HFFc6 (cell line): ENCODE measurements at places on chromosomes 1 and 21. TPM values are rescaled to one million over a fixed set of nuclear protein-coding genes. Genes with fewer than 3 reads are reported as not detected.

The LAD1 gene
- not detected in 3 replicates for total RNA-seq

The OR2T35 gene
- total RNA-seq, result not detected in 3 replicates

The FAM43B gene
- total RNA-seq, result not detected in 2 replicates

The FCRL5 gene
- not detected in 3 replicates for total RNA-seq

The FBLIM1 gene
- 107 to 127 TPM (median 122 TPM) in 3 replicates for total RNA-seq

The GJC2 gene
- total RNA-seq, result 1.2 and 3.1 TPM in 2 replicates

The ADAMTS4 gene
- 1.6 to 7.1 TPM (median 3.6 TPM) in 3 replicates for total RNA-seq

The ZNF648 gene
- total RNA-seq, result not detected in 3 replicates

DNA sequence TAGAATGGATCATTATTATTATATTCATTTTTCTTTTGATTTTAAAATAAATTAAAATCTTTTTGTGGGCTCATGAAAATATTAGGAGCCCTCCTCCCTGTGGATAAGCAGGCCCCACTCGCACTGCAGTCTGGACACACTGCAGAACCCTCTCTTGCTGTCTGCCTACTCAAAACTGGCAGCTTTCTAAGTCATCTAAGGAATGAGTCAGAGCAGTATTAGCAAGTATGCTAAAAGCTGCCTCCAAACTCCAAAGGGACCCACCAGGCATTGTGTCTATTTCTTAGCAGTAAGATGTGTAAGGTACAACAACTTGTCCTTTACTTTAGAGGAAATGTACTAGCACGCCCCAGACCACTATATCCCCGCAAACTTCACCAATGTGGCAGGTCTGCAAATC, 108.8 kb downstream of the SYF2 start:
- H3K36me3 ChIP-seq, result no peaks in the 10 kb centered on the region
- DNase-seq, result no peak
- H3K4me1 ChIP-seq, result peaks cover 5% of the 10 kb centered on the region; the same call in 1 of the 2 replicates
- no peak overlapping the region for H3K27ac ChIP-seq
- H3K4me3 ChIP-seq, result no peak overlapping the region

DNA sequence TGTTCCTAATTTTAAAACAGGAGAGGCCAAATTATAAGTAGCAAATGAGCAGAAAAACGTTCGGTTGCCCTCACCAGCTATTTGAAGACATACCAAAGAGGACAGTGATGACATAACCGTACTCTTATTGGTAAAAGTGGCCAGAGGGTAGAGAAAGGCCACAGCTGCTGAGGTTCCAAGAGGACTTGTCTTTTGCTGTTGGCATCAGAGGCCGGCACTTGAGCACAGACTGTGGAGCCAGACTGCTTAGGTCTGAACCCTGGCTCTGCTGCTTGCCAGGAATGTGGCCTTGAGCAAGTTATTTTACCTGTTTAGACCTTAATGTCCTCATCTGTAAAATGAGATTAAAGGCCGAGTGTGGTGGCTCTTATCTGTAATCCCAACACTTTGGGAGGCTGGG, 14.9 kb downstream of the ETV3L start:
- peaks cover 24% of the 10 kb centered on the region for H3K27me3 ChIP-seq
- no peak overlapping the region for H3K27ac ChIP-seq
- DNase-seq, result no peak
- H3K4me1 ChIP-seq, result no peaks in the 10 kb centered on the region
- H3K4me3 ChIP-seq, result no peak overlapping the region
- no peaks in the 10 kb centered on the region for H3K36me3 ChIP-seq

DNA sequence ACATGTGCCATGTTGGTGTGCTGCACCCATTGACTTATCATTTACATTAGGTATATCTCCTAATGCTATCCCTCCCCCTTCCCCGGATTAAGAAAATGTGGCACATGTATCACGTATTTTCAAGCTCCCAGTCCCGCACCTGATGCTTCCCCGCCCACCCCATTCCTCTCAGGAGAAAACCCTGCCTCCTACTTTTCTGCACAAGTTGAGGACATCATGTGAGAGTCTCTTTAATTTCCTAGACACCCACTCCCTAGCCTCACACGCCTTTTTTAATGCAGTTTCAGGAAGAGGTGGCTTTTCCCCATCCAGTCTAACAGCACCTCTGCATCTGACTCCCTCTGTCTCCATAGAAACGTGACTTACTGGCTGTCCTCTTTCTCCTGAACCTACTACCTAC, 58.2 kb upstream of the GOLT1A start:
- DNase-seq, result no peak
- H3K4me1 ChIP-seq, result peaks cover 6% of the 10 kb centered on the region; the same call in 1 of the 2 replicates
- peaks cover 22% of the 10 kb centered on the region for H3K27me3 ChIP-seq
- H3K27ac ChIP-seq, result no peak overlapping the region

DNA sequence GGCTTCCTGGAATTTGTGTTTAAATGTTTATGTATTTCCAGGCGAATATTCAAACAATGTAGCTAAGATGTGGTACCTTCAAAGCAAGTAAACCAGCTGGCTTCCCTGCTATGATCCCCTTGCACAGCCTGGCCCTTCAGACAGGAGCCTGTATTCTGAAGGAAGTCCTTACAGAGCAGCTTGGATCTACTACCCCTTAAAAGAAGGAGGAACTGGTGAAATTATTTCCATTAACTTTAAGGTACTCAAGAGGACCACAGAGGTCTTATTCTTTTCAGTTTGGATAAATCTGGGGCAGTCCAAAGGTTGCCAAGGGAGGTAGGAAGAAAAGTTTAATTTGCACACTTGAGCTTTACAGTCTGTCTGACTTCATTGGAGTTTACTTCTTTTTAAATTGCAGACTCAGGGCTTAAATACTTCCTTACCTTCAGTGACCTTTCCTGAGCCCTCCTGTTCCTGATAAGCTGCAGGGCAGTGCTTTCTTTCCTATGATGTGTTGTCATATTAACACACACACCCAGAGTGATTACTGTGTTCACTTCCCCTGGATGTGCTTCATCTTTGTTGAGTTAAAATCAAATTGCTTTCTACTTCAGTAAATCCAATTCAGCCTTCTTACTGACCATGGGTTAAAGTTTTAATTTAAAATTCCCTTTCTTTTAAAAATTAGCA, 40.5 kb downstream of the DISC1 start:
- no peak overlapping the region for H3K4me3 ChIP-seq
- H3K27ac ChIP-seq, result no peak overlapping the region
- H3K27me3 ChIP-seq, result no peaks in the 10 kb centered on the region
- H3K4me1 ChIP-seq, result no peaks in the 10 kb centered on the region
- DNase-seq, result no peak

DNA sequence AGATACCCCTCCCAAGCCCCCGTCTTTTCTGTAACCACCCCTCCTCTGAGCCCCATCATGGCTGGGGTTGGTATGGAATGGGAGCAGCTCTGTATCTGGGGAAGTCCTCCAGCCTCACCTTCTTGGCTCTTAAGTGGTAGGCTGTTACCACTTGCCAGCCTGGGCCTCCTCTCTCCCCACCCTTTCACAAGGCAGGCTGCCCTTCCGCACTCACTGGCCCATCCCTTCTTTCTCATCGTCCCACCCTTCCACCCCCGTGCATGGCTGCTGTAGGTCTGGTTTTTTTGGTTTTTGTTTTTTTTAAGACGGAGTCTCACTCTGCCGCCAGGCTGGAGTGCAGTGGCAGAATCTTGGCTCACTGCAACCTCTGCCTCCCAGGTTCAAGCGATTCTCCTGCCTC, 5.2 kb downstream of the CYB561D1 start:
- peak overlapping the region; percentile 71 for H3K4me3 ChIP-seq
- peak overlapping the region; percentile 85 for H3K27ac ChIP-seq
- H3K36me3 ChIP-seq, result no peaks in the 10 kb centered on the region; the same call in 1 of the 2 replicates
- peaks cover 68% of the 10 kb centered on the region for H3K4me1 ChIP-seq

DNA sequence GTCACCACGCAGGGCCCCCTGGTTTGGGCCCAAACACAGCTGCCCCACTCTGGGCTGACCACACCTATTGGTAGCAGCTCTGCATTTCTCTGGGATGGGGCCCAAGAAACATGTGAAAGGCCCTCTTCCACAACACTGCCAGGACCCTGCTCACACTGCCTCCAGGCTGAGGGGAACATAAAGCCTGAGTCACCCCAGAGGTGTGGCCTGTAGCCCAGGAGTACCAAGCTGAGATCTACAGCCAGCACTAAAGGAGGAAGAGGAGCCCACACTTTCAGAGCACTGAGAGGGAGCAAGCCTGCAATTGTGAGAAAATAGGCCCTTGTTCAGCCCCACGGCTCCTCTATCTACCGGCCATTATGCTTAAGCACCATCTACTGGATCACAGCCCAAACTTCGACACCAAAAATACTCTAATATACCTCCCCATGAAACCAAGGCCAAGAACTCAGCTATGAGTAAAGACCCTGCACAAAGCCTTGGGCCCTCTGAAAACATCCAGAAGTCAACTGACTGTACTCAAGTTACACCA, 14.4 kb upstream of the OR2T10 start:
- no peak overlapping the region for H3K4me3 ChIP-seq
- H3K36me3 ChIP-seq, result no peaks in the 10 kb centered on the region; the same call in 1 of the 2 replicates
- DNase-seq, result no peak
- H3K27ac ChIP-seq, result no peak overlapping the region
- no peaks in the 10 kb centered on the region for H3K27me3 ChIP-seq
- no peaks in the 10 kb centered on the region for H3K4me1 ChIP-seq

DNA sequence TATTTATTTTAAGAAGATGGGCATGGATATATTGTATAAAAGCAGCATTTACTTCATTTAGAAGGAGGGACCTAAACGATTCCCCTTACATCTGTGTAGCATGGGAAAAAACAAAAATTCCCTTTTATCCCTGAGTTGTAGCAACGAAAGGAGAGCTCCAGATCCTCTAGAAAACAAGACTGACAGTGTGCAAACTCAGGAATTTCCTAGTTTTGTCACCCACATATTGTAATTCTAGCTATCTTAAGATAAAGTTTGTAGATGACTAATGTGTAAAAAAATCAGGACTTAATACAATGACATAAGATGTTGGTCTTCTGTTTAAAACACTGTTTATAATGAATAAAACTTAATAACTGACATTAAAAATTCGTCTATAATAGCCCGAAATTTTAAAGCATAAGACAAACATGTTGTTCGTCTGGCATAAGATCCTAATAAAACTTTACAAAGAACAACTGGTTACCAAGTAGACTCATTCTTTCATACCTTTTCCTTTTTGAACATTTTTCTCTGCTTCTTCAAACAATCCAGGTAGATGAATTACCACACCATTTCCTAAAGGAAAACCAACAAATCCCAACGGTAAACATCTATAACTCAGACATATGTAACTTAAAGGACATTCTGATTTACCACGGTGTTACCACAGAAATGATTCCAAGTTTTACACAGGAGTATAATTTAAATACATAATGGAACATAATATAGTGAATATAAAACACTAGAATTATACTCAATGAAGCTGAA, 15.2 kb downstream of the ADSS2 start:
- H3K27me3 ChIP-seq, result no peaks in the 10 kb centered on the region; the same call in 1 of the 2 replicates
- DNase-seq, result peak; percentile 25
- H3K4me3 ChIP-seq, result peak overlapping the region; percentile 73
- H3K27ac ChIP-seq, result peak overlapping the region; percentile 95

DNA sequence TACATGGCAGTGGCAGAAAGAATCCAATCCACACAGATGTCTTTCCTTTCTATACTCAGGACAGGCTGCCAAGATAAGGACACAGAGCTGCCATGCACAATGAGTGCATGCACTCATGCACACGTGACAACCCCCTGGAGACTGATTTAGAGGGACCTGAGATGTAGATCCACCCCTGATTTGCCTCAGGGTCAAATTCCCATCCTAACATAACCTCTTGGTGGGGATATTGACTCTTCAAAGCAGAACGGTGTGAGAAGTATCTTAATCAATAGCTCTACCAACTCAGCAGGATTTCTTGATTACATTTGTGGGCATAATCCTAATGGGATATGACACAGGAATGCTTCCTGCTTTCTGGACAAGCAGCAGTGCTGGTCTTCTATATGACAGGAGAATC, 125.2 kb upstream of the DSCAM start:
- no peaks in the 10 kb centered on the region for H3K36me3 ChIP-seq
- H3K4me3 ChIP-seq, result no peak overlapping the region
- no peak overlapping the region for H3K27ac ChIP-seq
